ENCODE measurements at places on chromosomes 6 and 20.

GRCh38 chr6:10578723-10579122 is 57.6 kb downstream of the GCNT2 start:
- H3K4me3 ChIP-seq, result no peak overlapping the region
- peaks cover 11% of the 10 kb centered on the region for H3K4me1 ChIP-seq
- no peak for DNase-seq
- no peak overlapping the region for H3K27ac ChIP-seq
- H3K36me3 ChIP-seq, result peaks cover 2% of the 10 kb centered on the region
- H3K27me3 ChIP-seq, result peaks cover 5% of the 10 kb centered on the region

- H3K4me3 ChIP-seq, result peak overlapping the region; percentile 100
- peaks cover 30% of the 10 kb centered on the region for H3K27me3 ChIP-seq
- peak overlapping the region; percentile 97 for H3K27ac ChIP-seq
- H3K4me1 ChIP-seq, result peaks cover 13% of the 10 kb centered on the region
- DNase-seq, result no peak
Observed at GRCh38 chr6:107488174-107488874, 1.6 kb upstream of the SOBP start.

GRCh38 chr20:62537649-62538292 is 62.0 kb upstream of the GATA5 start:
- no peak overlapping the region for H3K4me3 ChIP-seq
- no peaks in the 10 kb centered on the region for H3K27me3 ChIP-seq
- no peaks in the 10 kb centered on the region for H3K36me3 ChIP-seq
- no peak for DNase-seq

- H3K27ac ChIP-seq, result no peak overlapping the region
- H3K4me1 ChIP-seq, result no peaks in the 10 kb centered on the region
- H3K27me3 ChIP-seq, result no peaks in the 10 kb centered on the region
- DNase-seq, result no peak
- peaks cover 25% of the 10 kb centered on the region for H3K36me3 ChIP-seq
Observed at GRCh38 chr6:111024681-111025080, 42.8 kb downstream of the RPF2 start.

DNA sequence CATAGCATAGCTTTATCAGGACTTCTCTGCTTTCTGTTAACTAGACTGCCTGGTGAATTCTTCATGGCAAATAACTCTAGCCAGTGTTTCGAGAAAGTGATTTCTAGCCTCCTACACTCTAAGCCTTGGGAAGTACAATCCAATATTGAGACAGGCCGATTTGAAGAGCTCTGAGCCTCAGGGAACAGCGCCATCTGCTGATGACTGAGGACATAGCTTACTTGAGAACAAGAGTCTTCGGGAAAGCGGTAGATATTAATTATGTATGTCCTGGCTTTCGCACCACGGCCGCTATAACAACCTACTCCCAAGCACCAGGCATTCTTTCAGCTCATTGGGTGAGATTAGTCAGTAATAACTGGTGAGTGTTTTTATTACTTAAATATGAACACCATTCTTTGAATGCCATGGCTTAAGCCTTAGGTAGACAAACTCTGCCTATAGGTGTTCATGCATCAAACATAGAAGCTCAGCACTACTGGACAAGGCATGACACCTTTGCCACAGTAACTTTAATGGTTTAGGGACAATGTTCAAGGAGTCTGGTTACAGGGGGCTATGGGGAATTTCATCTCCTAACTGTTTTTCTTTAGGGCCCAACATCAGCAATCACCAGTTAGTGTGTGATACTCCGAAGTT is 518.6 kb downstream of the BMP2 start:
- H3K4me3 ChIP-seq, result no peak overlapping the region
- no peak overlapping the region for H3K27ac ChIP-seq
- peak; percentile 77 for DNase-seq
- H3K4me1 ChIP-seq, result no peaks in the 10 kb centered on the region

DNA sequence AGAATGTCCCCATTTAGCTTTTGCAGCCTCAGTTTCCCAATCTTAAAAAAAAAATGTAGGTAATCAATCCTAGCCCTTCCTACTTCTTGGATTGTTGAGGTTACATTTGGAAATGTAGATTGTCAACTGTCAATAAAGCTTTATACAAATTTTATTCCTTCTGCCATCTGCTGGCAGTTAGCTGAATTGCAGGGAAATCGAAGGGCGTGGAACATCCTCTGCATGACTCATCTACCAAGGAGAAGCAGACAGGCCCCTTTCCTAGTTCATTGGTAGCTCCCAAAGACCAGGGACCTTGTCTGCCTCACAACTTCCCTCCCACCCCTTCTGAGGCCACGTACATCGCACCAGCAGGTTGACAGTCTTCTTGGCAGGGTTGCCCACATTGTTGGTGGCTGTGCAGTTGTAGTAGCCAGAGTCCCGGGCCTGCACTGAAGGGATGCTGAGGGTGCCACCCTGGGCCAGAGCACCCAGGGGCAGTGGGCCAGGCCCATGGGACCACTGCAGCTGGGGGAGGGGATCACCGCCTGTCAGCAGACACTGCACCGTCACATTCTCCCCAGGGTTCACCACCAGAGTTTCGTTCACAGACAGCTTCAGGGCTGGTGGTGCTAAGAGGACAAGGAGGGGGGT is 43.6 kb downstream of the MDGA1 start:
- peaks cover 11% of the 10 kb centered on the region for H3K4me1 ChIP-seq
- peak; percentile 34 for DNase-seq
- H3K4me3 ChIP-seq, result no peak overlapping the region
- no peak overlapping the region for H3K27ac ChIP-seq
- peaks cover 9% of the 10 kb centered on the region for H3K36me3 ChIP-seq

DNA sequence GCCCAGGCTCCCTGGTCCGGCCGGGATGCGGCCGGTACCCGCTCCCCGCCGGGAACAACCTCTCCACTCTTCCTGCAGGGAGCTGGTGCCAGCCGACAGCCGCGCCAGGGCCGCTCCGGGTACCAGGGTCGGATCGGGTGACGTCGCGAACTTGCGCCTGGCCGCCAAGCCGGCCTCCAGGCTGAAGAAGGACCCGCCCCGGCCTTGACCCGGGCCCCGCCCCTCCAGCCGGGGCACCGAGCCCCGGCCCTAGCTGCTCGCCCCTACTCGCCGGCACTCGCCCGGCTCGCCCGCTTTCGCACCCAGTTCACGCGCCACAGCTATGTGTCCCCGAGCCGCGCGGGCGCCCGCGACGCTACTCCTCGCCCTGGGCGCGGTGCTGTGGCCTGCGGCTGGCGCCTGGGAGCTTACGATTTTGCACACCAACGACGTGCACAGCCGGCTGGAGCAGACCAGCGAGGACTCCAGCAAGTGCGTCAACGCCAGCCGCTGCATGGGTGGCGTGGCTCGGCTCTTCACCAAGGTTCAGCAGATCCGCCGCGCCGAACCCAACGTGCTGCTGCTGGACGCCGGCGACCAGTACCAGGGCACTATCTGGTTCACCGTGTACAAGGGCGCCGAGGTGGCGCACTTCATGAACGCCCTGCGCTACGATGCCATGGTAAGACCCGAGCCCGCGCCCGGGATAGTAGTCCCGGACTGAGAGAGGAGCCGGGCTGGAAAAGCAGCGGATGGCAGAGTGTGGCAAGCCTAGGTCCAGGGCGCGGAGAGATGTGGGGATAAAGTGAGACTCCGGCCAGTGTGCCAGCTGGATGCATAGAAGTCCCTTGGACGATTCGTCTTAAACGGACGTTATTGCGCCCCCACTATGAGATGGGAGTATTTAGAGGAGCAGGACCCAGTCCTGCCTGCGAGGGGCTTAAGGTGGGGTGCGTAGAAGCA is at the start of gene NT5E:
Gene NT5E, plus strand, starts transcription at position 266 of the 942 bp plus-strand sequence. Its CDS starts 57 bp downstream, at position 323.
- peaks cover 96% of the 10 kb centered on the region for H3K27me3 ChIP-seq
- H3K36me3 ChIP-seq, result no peaks in the 10 kb centered on the region
- peaks cover 20% of the 10 kb centered on the region for H3K4me1 ChIP-seq
- H3K4me3 ChIP-seq, result peak within 1 kb of the TSS; percentile 86
- DNase-seq, result peak; percentile 50

DNA sequence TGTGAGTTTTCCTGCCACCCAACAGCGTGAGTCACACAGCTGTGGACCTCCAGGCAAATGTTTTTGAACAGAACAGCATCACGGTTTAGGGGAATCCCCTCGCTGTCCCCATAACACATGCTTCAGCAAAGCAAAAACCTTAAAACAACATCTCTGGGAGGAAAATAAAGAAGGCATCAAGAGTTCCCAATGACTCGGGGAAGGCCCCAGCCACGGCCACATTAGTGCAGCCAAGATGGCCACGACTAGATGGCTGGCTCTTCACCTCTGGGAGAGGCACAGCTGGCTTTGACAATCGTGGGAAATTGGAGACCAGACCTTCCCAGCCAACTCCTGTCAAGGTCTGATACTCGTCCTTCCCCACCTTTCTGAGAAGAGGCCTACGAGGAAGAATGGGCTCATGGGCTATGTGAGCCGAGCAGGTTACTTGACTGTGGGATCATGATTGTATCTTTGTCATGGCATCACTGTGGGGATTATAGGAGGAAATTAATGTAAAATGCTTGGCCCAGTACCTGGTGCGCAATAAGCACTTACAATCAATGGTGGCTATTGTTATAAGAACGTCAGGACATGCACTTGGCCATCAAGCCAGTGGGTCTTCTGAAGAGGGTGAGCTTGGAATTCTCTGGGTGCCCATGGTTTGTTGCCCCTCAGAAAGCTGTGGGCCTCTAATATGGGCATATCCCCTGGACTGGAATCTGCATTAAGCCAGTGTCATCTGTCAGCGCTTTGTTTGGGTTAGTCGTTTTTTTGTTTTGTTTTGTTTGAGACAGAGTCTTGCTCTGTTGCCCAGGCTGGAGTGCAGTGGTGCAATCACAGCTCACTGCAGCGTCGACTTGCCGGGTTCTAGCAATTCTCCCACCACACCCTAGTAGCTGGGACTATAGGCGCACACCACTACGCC is 43.6 kb downstream of the FGD2 start:
- H3K36me3 ChIP-seq, result no peaks in the 10 kb centered on the region
- H3K4me1 ChIP-seq, result peaks cover 9% of the 10 kb centered on the region
- H3K4me3 ChIP-seq, result no peak overlapping the region

DNA sequence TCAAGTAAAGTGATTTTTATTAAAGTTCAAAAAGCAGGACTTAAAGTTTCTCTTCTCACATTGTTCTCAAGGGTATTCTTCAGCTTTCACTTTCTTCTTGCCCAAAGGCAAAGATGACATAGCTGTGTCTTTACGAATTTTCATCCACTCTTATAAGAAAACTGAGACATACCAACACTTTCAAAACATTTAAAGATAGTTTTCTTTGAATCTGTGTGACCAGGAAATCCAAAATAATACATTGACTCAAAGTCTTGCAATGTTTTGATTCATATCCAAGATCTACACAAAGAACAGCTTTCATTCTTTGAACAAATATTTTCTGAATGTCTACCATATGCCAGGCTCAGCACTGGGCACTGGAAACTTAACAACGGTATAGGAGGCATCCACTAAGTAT is 117.9 kb downstream of the SIM1 start:
- peaks cover 17% of the 10 kb centered on the region for H3K4me1 ChIP-seq
- H3K36me3 ChIP-seq, result peaks cover 2% of the 10 kb centered on the region
- no peak overlapping the region for H3K4me3 ChIP-seq
- no peak for DNase-seq
- no peaks in the 10 kb centered on the region for H3K27me3 ChIP-seq

Measured in neural crest cell (in vitro differentiated cells).